ENCODE measurements at places on chromosomes 11 and 22.

GRCh38 chr11:117814766-117815261 is 9.7 kb downstream of the FXYD2 start:
- DNase-seq: peak; percentile 82

- no peak for DNase-seq
These were observed 27.7 kb downstream of the CD44 start for GRCh38 chr11:35166369-35167360.

- DNase-seq: no peak
These were observed 109.2 kb downstream of the RRM1 start for GRCh38 chr11:4203603-4204360.

DNA sequence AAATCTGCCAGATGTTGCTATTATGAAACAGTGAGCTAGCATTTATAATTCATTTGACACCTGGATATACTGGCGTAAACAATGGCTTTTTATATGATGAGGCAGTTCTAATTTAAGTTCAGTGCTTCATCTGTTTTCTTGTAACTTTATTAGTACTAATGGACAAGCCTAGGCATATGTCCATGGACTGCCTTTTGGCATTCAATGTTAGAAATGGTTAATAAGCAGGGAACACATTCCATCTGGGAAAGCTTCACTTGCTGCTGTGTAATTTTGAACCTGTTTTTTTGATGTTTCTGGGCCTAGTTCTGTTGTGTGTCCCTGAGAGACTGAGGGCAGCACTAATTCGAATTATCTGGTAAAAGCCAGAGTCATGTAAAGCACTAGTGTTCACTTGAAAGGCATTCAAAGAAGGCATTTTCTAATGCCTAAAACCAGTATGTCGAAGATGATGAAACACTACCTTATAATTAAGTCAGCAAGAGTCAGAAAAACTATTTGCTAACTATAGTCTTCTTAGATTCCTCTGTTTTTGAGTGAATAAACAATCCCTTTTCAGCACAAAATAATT is 138.5 kb downstream of the SWAP70 start:
- DNase-seq: no peak

DNA sequence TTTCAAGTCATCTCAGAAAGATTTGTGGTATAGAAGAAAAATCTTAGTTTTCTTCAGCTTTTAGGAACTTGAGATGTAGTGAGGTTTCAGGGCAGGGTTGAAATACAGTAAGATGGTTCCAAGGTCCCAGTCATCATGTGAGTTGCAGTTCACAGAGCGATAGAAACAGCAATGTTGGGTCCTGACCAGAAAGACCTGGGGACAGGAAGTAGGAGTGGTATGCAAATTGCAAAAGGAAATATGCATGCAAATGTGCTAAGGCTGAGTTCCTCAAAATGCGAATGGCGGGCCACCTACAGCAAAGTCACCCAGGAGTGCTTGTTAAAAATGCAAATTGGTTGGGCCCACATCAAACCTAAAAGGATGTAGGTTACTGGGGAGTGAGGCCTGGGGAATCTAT is 1032.7 kb upstream of the TENM4 start:
- no peak for DNase-seq

GRCh38 chr11:83012168-83013067 is 59.3 kb downstream of the RAB30 start:
- DNase-seq: no peak

- DNase-seq: no peak
These were observed 2.2 kb downstream of the PAK1 start for GRCh38 chr11:77471558-77472193.

GRCh38 chr22:36211237-36211861 is 9.7 kb upstream of the APOL4 start:
- DNase-seq: no peak

DNA sequence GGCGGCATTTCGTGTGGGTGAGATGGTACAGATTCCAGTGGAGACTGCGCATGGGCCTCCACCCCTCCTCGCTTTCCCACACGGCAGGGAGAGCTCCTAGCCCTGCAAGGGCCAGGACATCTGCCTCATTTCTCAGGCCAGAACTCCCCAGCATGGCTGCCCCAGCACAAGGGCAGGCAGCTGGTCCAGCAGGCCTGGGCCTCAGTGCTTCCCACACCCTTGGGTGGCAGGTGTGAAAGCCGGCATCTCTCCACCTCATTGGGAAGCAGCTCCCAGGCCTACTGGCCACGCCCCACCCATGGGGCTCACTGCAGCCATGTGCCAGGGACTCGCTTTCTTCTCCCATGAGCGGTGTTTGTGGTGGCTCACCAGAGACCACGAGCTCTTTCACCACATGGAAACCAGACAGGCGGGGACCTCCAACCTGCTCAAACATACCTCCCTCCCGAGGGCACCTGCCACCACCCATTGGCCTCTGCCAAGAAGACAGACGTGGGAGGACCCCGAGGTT is 79.1 kb downstream of the NAT10 start:
- no peak for DNase-seq

DNA sequence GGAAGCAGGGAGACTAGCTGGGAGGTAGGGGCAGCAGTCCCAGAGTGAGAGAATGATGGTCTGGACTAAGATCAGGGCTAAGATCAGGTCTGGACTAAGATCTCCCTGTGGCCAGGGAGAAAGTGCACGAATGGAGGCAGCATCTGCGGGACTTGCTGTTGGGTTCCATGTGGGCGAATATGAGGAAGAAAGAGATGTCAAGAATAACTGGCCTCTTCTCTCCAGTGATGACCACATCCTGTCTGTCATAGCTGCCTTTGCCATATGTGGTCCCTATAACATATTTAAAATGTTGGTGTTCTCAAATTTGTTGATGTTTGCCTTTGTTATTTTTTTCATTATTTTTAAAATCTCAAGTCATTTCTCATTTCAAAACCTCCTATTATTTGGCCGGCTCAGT is 27.4 kb upstream of the CXCR5 start:
- no peak for DNase-seq

DNA sequence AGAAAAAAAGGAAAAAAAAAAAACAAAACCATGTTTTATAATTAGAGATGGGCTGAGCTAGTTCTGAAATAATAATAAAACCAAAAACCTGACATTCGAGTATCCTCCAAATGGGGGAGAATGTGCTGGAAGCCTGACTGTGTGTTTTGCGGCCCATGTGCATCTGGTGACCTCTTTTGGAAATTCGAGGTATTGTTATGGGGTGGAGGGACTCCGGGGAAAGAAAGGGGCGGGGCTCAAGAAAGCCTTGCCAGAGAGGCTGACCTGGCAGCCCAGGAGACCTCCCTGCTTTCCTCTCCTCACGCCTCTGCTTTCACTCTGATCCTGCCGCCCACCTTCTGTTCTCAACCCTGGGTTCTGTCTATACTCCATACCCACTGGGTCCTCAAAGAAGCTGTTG is 72.9 kb downstream of the CTTN start:
- no peak for DNase-seq

DNA sequence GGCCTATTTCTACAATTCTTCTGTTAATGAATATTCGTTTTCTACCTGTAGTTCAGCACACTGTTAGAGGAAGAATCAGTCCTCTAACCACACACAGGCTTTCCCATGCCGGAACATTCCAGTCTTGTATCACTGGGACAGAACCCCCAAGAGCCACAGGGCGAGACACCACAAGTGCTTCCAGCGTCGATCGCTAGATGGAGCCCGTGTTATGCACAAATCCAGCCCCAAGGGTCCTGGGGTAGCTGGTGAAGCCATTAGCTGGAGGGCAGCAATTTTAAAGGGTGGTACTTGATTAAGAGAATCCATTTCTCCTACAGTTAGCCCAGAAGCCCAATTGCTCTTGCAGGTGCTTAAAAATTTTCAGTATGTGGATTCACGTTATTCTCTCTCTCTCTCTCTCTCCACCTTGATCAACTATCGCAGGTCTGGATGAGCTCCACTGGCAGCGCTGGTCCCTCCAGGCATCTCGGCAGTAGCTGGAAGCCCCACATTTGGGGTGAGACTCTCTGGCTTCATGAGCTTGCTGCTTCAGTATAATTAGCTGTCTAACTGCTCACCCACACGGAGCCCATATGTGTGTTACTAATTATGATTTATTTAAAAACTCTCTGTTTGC is 148.2 kb upstream of the SNX19 start:
- no peak for DNase-seq

All from lower lobe of right lung (tissue), 2 donors.